ENCODE measurements at places on chromosomes 11 and 22.

DNA sequence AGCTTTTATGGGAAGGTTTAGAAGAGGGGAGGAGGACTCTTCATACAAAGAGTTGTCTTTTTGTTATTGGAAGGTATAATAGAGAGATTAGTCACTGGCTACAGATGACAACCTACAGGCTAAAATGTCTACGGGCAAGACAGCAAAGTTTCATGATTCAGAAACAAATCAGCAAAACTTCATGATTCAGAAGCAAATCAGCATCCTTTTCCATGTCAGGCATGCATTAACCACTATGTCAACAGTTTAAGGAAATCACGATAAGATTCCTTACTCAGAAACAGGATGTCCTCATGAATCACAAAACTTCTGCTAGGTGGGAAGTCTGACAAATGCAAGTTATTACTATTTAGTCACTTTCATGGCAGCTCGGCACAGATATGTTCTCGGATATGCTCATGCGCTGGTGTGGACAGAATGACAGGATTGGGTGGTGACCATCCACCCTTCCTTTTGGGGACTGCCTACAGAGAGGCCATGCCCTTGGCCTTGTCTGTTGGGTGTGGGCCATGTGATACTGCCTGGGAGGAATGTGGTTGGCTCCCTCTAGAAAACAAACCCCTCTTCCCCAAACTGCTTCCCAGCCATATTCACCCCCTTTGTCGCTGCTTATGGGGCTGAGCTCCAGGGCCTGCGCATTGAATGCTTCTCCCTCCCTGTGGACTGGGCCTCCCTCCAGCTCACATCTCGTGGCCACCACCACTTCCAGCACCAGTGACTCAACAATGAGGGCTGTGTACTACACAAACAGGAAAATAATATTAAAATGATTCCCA is 10.1 kb downstream of the C11orf91 start:
- peak; percentile 38 for DNase-seq

- no peak for DNase-seq
Measured at GRCh38 chr11:34855754-34856095, 60.5 kb downstream of the APIP start.

DNA sequence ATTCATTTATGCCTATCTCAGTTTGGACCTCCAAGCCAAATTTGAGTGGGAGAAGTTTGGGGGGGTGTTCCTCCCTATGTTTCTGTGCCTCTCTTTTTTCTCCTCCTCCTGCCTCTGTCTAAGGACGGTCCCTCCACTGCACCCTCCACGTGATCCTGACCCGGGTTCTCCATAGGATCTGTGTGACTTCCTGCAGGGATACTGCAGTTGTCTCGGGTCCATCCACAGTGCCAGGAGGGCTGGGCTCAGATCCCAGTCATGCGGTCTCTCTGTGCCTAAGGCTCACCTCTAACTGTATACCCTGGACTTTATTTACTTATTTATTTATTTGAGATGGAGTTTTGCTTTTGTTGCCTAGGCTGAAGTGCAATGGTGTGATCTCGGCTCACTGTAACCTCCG is 1354.5 kb downstream of the BRD1 start:
- no peak for DNase-seq

DNA sequence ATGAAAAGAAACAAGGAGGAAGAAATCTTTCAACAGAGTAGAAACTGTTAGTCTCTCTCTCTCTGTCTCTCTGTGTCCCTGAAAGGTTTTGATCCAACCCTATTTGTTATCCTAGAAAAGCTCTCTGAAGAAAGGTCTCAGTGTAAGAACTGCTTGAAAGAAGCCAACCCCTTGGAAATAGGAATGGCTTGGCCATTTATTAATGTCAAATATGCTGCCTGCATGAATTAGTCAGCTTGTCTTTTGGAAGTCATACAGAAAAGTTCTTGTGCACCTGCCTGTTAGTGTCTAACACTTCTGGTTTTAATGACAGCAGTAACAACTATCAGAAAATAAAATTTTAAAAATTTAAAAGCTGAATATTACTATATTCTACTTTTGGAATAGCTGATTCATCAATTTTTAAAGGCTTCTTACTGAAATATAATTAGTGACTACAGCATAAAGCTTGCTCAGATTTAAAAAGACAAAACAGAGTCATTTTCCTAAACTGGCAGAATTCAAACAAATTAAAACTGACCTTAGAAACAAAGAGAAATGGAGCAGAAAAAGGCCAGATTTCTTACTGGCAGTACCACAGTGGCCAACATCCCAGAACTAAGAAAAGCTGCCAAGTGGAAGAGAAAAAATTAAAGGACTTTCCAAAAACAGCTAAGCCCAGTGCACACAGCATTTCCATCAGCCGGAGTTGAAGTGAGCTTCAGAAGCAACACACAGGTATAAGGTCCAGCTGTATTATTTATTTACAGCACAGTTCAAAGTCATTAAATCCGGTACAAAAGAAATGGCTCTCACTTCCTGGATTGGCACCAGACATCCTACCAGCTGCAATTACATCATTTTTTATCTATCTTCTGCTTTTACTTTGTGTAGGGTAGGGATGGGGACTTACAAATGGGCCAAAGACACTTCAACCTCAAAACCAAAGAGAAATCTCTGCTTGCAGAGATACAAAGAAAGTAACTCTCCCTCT is 76.3 kb downstream of the PRCP start:
- DNase-seq, result no peak

GRCh38 chr11:116404462-116404798 is 368.4 kb downstream of the BUD13 start:
- DNase-seq, result no peak

GRCh38 chr22:44577391-44578109 is 79.5 kb upstream of the RTL6 start:
- no peak for DNase-seq

DNA sequence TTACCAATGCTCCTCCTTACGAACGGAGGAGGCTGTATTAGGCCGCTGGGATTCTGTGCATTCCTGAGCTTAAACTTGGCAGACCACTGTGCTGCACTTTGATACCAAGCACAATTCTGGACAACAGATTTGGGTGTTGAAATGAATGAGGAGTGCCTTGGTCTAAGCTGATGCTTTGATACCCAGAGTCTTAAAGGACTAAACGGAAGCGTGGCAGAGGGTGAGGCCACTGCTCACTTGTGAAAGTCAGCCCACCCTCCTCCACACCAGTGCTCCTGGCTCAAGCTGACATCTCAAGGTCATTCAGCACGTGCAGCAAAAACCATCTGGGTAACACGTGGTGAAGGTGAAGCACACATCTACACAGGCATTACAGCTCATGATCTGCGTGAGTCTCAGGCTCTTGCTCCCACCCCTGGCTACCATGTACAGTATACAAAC is 85.9 kb downstream of the MICAL3 start:
- DNase-seq, result no peak

GRCh38 chr22:41487037-41487935 is 18.4 kb downstream of the ACO2 start:
- DNase-seq, result no peak

DNA sequence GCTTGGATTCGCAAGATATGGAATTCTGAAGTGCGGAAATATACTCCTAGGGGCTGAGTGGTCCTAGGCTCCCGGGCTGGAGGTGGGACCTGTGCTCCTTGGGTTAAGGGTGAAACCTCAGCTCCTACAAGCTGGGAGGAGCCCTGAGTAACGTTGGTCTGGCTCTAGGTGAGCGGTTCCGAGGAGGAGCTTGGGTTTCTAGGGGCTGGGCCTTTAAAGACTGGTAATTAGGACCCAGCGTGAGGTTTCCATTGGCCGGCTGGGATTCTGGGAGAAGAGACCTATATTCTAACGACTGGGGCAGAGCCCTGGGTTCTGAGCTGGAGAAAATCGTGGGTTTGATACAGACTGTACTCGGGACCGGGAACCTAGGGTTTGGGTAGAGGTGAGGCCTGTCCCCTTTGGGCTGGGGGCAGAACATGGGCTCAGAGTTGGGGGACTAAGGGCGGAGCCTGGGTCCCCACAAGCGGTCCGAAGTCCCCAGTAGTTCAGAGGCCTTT is 882 bp upstream of the MAP4K2 start:
- peak; percentile 29 for DNase-seq

DNA sequence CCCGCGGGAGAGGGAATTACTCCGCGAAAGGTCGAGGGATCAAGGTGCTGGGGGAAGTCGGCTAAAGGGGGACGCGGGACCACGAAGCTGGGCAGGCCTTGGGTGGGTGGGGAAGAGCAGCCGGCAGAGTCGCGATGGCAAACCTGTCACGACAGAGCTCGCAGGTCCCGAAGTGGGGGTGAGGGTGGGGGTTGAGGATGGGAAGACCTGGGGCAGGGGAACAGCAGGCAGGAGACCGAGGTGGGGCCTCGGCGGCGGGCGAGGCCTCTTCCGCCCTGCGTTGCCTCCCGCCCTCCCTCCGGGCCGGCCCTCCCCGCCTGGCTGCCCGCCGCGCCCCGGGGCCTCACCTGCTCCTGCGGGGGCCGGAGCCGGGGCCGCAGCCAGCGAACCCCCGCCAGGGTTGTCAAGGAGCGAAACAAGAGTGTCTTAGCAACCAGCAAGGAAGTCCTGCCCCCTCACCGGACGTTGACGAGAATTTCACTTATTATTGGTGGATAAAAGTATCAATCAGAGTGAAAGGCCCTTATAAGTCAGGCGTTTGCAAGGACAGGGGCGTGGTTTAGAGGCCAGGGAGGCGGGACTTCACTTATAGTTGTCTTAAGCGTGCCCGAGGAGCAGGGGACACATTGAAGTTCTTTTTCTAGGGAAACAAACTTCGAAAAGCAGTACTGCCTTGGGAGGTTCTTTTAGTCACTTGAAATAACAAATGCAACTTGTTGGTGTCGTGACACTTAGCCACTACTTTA is at the start of gene DNAL4:
Gene DNAL4 (minus strand): TSS at position 423 of the 746 bp plus-strand sequence. CDS start 11,412 bp downstream, outside the sequence.
- peak; percentile 94 for DNase-seq

DNA sequence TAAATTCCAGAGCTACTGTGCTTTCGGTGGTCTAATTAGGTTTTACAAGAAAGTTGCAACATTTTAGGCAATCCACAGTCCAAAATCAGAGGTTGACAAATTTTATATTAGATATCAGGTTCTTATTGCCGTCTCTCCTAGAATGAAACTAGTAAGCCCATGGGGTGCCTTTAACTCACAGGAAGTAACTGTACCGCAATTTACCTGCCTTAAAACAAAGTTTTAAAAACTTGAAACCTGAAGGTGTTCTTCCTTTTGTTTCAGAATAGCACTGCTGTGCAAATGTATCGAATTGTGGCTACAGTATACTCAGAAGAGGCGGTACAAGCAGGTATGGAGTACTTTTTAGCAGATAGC is 77.2 kb downstream of the PISD start:
- no peak for DNase-seq
